ENCODE measurements at places on chromosomes 3 and 15.
A peak's percentile ranks its signal among the peaks of the same experiment; 100 is the strongest.

DNA sequence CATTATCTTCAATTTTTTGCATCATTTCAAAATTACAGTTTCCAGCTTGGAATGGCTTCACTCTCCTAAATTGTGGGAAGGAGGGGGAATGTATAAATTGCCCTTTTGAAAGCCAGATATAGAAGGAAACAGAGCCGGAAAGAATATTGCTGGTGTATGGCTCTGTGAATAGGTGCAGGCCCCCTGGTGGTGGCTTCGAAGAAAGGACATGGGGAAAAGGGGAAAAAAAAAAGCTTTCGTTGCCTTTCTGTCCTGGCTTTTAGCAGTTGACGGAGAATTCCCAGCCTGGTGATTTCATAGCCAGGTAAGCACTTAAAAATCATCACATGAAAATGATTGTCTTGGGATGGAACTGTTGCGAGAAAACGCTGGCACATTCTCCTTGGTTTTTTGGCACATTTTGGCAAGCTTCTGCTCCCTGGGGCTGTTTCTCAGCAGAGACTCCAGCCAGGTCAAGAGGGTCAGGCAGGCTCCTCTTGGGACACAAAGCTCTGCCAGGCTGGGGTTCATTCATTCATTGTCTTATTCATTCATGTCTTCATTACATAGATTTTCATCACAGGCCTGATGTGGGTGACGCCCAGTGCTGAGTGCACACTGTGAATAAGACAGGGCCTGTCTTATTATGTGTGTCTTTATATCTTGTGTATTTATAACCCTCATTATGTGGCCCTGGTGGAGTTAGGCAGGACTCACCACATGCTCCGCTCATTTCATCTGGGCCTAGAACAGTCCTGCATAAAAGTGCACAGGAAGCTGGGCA lies 300.0 kb upstream of the TPM1 start:
- DNase-seq: peak; percentile 49

DNA sequence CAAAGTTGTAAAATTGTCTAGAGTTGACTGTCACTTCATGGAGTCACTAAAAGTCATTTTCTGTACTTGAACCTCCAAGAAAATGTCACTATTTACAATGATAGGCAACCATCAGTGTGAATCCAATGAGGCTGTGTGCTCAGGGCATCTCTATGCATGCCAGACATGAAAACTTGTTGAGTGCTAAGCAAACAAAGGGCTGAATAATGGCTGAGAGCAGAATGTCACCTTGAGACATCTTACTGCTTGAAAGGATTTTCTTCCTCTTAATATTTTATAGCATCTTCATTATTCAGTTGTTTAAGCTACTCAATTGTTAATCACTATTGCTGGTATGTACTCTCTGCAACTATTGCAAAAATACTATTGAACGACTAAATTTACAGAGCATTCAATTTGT lies 184.7 kb downstream of the PLCH1 start:
- no peak for DNase-seq

DNA sequence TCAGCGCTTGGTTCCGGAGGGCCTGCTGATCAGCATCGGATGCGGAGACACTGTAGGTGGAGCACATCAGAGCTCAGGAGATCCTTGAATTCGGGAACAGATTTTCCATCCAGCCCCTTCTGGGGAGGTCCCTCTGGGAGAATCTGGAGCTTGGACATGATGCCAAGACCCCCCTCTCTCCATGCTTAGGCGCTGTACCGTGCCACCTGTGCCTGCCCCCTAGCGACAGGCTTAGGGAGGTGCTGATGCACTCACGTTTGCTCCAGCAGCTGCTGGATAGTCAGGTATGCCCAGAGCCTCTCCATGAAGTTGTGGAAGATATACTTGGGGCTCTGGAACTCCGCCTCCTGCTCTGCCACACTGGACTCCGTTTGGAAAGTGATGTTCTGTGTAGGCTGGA lies 9.7 kb downstream of the ITIH4 start:
- DNase-seq: peak; percentile 5

DNA sequence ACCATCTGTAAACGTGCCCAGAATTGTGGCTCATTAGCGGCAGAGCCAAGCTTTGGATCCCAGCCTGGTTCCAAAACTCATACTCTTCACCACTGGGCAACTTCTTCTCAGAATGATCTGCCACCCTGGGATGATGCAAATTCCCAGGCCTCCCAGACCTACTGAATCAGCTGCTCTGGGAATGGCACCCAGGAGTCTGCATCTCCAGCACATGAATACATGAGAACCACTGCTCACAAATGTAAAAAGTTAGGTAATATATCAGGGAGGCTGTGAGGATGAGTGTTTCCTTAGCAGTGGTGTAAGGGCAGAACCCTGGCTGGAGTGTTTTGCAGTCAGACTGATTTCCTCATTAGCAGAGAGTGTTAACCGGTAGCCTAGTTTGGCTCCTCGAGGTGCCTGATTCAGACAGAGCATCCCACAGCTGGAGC lies 94.2 kb downstream of the LIPC start:
- DNase-seq: no peak

Data from Kasumi-1 (cell line).